Activated naive CD4-positive, alpha-beta T cell treated with anti-CD3 and anti-CD28 coated beads, Interleukin-2, amount 10 ng/mL, durations not matched to agents 7 days and 5 days (primary cell): ENCODE measurements at places on chromosomes 2 and 18.

- DNase-seq, result no peak
These were observed 35.5 kb downstream of the RPRM start for GRCh38 chr2:153443106-153443505.

DNA sequence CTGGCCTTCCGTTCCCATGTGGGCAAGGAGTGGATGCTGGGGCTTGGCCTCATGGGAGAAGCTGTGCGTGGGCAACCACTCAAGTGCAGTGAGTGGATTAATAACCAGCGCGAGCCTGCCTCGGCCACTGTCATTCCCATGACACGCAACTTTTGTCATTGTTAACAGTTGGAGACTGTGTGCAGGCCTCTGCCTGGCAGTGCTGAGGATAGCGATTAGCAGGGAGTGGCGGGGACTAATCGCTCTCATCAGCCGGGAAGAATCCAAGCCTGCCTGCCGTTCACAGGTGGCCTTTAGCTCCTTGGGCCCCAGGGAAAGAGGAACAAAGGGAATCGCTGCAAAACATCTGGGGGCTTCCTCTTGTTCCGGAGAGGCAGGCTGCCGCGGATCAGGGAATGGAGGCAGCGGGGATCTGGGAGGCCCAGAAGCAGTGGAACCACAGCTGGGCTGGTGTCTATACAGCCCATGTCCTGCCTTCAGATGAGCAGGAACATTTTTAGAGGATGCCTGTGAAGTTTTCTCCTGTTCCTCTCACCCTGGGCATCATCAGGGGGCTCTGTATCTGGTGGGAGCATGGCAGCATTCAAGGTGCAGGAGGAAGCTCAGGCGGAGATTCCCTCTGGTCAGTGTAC lies 53.8 kb downstream of the CTIF start:
- no peak for DNase-seq

GRCh38 chr2:46366668-46367052 lies 69.5 kb downstream of the EPAS1 start:
- no peak for DNase-seq

DNA sequence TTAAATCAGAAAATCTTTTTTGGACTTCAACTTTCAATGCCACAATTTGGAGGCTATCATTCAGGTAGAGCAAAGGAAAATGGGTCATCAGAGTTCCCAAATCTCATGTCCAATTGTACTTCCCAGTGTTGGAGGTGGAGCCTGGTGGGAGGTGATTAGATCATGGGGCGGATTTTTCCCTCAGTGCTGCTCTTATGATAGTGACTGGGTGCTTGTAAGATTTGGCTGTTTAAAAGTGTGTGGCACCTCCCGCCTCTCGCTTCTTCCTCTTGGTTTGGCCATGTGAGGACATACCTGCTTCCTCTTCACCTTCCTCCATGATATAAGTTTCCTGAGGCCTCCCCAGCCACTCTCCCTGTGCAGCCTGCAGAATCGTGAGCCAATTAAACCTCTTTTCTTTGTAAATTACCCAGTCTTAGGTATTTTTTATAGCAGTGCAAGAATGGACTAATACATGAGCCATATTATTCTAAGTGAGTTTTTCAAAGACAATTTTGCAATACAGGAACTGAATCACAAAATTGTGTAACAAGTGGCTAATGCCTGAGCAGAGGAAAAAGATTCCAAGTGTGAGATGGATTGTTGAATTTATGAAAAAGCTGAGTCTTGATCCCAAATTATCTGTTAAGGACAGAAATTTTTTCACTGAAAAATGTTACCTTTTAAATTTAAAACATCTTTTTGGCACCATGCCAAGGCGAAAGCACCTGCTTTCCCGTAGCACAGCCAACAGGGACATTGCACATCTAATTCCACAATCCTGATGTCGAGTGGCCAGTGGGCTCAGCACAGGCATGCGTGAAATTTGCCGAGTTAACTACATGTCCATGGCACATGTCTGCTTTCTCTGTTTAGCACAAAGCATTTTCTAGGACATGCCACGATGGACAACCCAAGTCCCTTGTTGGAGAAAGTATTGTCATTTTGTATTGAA lies 150.9 kb downstream of the COL6A3 start:
- no peak for DNase-seq

GRCh38 chr2:62415518-62415917 lies 90.5 kb downstream of the TMEM17 start:
- DNase-seq, result no peak
